CD4-positive, alpha-beta T cell (primary cell): ENCODE measurements at places on chromosomes 12 and 14.

DNA sequence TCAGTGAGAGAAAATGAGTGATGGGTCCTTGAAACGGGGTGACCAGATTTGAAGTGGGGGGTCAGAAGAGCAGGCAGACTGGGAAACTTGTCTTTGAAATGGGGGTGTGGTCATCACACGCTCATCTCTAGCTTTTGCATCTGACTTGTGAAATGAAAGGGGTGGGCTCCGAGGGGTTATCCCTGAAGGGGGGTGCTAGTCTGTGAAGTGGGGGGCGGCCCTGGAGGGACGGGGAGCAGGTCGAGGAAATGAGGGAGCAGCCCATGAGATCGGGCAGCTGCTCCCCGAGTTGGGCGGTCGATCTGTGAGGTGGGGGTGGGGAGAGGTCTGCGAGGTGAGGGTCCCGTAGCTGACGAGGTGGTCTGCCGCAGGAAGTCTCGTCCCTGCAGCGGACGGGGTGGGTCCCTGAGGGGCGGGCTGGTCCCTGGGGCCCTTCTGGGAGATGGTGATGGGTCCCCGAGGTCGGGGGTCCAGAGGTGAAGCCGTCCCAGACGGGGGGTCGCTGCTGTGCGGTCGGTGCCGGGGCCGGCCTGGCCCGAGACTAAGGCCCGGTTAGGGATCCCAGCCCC is 542 bp downstream of the PXN start:
- DNase-seq = no peak

GRCh38 chr12:98821232-98821631 is 176.1 kb downstream of the APAF1 start:
- DNase-seq = no peak

GRCh38 chr12:73452672-73453469 is 1084.8 kb upstream of the ATXN7L3B start:
- no peak for DNase-seq

- DNase-seq = no peak
Measured at GRCh38 chr12:98736352-98737321, 91.5 kb downstream of the APAF1 start.

DNA sequence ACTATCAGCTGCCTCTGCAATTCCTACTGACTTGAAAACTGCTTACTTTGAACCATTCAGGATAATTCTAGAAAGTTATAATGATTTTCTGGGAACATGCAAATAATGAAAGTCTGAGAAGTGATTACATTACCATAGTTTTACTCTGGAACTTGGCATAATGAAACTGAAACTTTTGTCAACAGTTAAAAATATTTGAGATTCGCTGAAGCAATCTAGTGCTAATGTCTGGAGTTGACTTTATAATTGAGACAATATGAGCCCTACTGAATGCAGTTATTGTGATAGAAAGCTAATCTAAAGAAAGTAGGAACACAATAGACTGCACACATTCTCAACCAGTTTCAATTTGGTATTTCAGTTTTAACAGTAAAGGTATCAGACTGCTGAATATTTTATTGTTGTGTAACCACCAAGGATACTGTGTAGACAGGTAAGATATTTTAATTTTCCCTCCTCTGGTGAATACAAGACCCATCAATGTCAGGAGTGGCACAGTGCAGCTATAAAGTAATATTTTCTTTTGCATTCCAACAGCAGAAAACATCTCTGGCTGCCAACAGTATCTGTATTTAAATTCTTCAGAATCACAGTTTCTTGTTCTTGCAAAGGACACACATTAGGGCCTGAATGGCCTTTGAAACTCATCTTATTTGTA is 483.5 kb downstream of the ATP23 start:
- no peak for DNase-seq

DNA sequence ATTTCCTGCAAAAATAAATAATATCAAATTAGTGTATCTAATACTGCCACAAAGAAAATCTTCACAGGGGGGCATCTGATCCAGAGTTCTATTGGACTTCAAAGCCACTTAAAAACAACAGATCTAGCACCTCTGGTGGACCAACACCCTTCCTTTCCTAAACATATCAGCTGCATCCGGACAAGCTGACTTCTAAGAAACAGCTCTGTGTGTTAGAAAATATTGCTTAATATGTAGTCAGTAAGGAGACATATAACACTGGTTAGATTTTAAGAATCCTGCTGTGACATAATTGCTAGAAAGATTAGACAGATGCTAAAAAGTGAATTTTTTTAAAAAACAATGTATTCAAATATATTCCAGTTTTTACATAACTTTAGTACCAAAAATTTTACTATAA is 61.1 kb upstream of the PTPRB start:
- no peak for DNase-seq

DNA sequence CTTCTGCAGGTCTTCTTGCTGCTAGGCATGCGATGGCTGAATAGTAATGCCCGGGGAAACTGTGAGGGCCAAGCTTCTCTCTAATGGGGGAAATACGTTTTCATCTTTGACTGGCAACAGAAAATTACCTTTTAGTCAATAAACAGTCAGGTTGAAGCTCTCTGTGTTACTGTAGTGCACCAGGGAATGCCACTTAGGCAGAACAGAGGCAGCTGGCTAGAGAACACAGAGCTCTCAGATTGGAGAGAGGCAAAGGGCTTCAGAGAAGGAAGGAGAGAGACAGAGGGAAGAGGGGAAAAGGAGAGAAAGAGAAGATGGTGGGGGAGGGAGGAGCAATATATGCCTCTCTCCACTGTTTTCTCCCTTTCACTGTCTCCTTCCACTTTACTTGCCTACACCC is 6.7 kb downstream of the HSD17B6 start:
- no peak for DNase-seq

DNA sequence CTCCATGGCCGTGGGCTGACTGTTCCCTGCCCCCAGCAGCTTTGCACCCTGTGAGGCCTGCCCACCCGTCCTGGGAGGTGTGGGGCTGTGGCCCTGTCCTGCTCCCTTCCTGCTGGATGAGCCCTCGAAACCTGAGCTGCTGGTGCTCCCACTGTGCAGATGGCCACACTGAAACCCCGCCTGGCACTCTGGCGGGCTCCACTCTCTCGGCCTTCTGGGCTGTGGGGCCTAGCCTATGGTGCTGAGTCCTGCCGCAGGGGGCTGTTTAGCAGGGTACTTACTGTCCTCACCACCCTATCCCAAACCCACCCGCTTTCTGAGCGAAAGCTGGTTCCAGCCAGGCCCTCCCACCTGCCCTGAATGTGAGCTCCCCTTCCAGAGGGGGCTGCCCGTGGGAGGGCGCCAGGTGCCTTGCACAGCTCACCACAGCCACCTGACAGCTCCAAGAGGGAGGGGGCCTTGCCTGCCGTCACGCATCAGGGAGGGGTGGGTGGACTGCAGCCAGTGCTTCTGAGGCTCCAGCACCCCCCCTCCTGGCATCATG is 7.3 kb downstream of the SLC25A47 start:
- DNase-seq = no peak

- no peak for DNase-seq
Measured at GRCh38 chr14:78788467-78789360, 618.5 kb downstream of the NRXN3 start.

- no peak for DNase-seq
Measured at GRCh38 chr12:66438601-66439000, 136.3 kb downstream of the HELB start.

GRCh38 chr14:64920465-64920864 is 6.2 kb downstream of the CHURC1 start:
- DNase-seq = no peak

DNA sequence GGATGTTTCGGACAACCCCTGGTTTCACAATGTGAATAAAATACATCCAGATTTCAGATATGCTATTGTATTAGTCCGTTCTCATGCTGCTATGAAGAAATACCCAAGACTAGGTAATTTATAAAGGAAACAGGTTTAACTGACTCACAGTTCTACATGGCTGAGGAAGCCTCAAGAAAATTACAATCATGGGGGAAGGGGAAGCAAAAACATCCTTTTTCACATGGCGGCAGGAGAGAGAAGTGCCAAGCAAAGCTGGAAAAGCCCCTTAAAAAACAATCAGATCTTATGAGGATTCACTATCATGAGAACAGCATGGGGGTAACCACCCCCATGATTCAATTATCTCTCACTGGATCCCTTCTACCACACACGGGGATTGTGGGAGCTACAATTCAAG is 451.7 kb downstream of the MDGA2 start:
- no peak for DNase-seq

- no peak for DNase-seq
Measured at GRCh38 chr12:47868041-47868440, 36.8 kb downstream of the VDR start.

- DNase-seq = no peak
Measured at GRCh38 chr12:9144730-9145106, 29.0 kb upstream of the A2M start.

GRCh38 chr14:64656986-64657385 is 47.2 kb upstream of the PLEKHG3 start:
- DNase-seq = no peak

GRCh38 chr14:59377491-59377890 is 87.7 kb downstream of the GPR135 start:
- DNase-seq = no peak

DNA sequence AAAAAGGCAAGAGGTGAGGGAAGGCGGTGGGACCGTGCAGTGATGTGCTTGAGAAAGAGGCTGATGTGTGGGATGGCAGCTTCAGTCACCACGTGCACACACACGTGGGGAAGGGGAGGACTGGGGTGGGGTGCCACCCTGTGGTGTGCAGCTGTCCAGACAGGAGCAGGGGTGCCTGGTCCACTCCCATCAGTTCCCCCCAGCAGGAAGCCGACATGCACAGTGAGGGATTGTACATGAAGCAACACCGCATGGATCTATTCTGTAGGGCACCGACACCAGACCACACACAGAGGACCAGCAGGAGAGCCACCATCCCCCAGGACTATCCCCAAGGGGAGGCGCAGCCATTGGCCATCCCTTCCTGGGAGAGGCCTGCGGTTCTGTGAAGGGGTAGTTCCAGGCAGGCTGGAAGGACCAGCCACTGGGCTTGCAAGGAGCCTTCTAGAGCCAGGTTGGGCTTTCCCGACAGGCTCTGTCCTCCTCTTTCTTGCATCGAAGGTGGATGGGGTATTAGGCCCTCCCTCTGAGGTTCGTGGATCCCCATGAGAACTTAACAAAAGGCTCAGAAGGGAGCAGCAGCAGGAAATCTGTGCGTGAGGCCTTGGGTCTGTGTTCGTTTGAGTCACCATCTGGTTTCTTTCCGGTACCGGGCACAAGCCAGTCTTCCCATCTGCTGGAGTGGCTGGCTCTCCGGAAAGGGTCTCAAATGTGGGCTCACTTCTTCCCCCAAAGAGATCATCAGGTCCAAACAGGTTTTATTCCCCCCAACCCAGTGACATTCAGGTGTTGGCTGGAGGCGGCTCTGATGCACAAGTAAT is 59.8 kb downstream of the PLEKHG3 start:
- DNase-seq = no peak

- no peak for DNase-seq
Measured at GRCh38 chr14:79986251-79986650, 225.1 kb downstream of the DIO2 start.

GRCh38 chr14:105534586-105534985 is 8.2 kb downstream of the TMEM121 start:
- DNase-seq = no peak

DNA sequence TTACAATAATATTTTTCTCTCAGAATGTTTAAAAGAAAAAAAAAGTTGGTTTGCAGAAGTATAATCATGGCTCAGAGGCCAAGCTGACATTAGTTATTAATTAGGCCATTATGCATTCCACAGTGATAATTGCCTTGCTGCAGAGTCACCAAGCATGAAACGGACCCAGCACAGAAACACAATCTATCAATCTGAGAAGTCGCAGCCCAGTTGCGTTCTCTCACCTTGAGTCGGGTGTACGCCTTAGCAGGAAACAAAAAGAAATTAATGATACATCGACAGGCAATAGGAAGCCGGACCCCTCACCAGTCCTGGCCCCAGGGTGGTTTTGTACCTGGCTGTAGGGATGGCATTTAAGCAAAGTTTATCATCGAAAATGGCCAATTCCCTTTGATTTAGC is 129.7 kb downstream of the PHETA1 start:
- no peak for DNase-seq

- DNase-seq = no peak
Measured at GRCh38 chr14:77908847-77909246, 108.9 kb downstream of the ADCK1 start.

- no peak for DNase-seq
Measured at GRCh38 chr12:72236071-72236705, 36.0 kb upstream of the TRHDE start.
